ENCODE measurements at places on chromosomes 7 and 10.

DNA sequence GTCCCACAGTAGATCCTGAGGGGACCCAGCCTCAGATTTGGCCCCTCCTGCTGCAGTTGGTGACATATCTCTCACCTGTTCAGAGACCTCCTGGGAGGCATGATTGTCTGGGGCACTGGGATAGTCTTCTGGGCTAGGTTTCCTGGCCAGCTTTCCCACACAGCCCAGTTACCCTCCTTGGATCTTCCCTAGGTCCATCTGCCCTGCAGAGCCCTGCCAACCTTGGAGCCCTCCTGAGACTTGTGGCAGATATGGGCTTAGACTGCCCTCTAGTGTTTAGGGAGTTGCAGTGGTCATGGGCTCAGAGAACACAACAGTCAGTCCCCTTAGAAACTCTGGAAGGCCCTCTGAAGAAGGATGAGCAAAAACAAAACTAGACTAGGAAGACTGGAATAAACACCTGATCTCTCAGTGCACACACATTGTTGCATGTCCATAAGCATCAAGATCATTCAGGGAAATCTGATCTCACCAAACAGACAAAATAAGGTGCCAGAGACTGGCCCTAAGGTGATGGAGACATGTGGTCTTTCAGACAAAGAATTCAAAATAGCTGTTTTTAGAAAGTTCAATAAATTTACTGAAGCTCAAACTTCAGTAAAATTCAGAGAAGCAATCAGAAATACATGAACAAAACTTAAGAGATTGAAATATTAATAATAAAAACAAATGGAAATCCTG is 324.6 kb downstream of the ATRNL1 start:
- peak; percentile 57 for DNase-seq

- DNase-seq: peak; percentile 38
These were observed 57.3 kb upstream of the CAPZA2 start for GRCh38 chr7:116805100-116805544.

- peak; percentile 85 for DNase-seq
These were observed 68.1 kb downstream of the TNS3 start for GRCh38 chr7:47513741-47514241.

GRCh38 chr10:92850185-92850584 is 1.9 kb downstream of the EXOC6 start:
- no peak for DNase-seq

DNA sequence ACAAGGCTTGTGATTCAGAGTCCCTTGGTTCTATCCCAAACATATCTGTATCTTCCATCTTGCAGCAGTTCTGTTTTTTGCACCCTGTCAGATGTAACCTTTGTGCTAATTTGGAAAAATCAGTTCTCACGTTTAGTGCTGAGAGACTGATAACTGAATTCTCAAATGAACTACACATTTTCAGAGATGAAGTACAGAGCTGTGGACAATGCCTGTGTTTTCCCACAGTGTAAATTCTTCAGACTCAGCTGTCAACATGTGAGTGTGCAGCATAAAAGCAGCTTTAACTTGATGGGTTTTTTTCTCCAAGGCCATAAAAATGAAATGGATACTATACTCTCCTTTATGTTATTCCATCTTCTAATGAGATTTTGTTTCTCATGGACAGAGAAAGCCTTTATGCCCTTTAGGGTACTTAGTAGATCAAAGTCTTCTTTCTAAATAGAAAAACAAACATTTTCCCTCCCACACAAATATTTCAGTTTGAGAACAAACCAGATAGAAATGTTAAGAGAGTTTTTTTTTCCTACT is 150.9 kb downstream of the SEMA3A start:
- DNase-seq: peak; percentile 12

- DNase-seq: no peak
These were observed 38.3 kb upstream of the TUBB8 start for GRCh38 chr10:87177-88080.

DNA sequence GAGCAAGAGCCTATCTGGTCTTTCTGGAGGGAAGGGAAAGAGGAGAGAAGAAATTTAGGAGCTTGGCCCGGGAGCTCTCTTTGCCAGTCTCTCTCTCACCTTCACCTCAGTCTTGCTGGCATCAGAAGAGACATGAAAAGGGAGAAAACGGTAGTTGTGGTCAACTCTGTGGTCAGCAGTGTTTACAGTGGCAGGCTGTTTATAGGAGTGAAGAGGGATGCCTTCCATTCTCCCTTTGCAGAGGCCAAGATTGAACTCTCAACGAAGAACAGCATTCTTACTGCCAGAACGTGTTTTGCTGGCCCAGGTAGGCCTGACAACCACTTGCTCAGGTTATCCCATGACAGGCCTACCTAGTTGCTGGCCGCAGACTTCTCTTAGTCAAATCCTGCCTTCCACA is 133.3 kb downstream of the CCDC3 start:
- no peak for DNase-seq

- no peak for DNase-seq
These were observed 102.7 kb downstream of the BICC1 start for GRCh38 chr10:58615237-58615935.

- DNase-seq: no peak
These were observed 27.8 kb downstream of the ABI1 start for GRCh38 chr10:26832960-26833359.

GRCh38 chr7:42227541-42227935 is 9.5 kb downstream of the GLI3 start:
- no peak for DNase-seq

- DNase-seq: peak; percentile 24
These were observed 66.4 kb upstream of the IFRD1 start for GRCh38 chr7:112383671-112384417.

- no peak for DNase-seq
These were observed 9.0 kb downstream of the AGAP3 start for GRCh38 chr7:151095123-151095797.

DNA sequence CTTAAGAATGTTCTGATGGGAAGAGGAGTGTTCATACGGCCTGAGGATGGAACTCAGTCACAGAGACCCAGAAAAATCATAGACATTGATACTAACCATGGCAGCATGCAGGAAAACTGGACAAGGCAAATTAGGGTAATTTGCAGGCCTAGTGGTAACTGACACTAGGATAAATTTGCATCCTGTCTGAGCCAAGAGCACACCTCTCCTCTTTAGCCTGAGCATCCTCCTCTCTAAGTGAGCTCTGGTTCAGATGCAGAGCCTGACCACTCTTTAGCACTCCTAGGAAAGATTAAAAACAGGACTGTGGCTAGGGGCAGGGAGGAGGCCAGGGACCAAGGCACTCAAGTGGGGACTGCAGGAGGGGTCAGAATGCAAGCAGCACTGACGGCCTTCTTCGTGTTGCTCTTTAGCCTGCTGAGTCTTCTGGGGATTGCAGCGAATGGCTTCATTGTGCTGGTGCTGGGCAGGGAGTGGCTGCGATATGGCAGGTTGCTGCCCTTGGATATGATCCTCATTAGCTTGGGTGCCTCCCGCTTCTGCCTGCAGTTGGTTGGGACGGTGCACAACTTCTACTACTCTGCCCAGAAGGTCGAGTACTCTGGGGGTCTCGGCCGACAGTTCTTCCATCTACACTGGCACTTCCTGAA is at the start of gene TAS2R41:
TAS2R41 (plus strand) TSS at position 373 of the 650 bp plus-strand sequence; CDS start at position 373, 0 bp downstream.
- no peak for DNase-seq

DNA sequence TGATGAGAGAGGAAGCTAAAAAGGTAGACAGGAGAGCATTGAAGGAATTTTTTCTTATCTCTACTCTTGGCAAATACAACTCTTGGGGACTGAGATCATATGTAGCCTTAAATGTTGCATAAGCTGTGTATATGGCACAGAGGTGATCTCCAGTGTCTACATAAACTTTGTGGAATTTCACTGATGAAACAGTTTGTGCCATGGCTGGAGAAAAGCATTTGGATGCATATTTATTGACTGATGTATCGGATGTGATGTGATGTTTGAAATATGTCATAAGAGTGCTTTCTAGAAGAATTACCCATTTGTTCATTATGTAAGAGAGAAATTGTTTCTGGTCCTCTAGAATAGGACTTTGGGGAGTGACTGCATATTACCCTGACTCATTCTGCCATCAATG is 244.9 kb upstream of the LRRTM3 start:
- DNase-seq: peak; percentile 75

GRCh38 chr7:25171071-25171470 is 46.0 kb upstream of the CYCS start:
- no peak for DNase-seq

DNA sequence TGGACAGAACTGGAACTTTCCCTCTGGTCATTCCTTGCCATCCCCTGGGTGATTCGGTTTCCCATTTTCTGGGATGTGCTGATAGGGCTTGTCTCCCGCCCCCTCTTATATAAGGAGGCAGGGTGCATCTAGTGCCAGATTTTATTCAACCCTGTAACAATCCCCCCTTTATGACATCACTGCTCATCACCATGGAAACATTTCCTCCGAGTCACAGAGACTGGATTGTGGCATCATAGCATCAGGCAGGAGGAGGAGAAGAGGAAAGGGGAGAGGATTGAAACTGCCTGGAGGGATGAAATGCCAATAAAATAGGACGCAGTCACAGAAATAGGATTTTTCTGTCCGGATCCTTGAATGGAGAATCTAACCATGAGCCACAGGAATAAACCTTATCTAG is 25.0 kb downstream of the SORCS3 start:
- DNase-seq: no peak

GRCh38 chr10:103598654-103599115 is 105.2 kb downstream of the NEURL1 start:
- DNase-seq: peak; percentile 80

DNA sequence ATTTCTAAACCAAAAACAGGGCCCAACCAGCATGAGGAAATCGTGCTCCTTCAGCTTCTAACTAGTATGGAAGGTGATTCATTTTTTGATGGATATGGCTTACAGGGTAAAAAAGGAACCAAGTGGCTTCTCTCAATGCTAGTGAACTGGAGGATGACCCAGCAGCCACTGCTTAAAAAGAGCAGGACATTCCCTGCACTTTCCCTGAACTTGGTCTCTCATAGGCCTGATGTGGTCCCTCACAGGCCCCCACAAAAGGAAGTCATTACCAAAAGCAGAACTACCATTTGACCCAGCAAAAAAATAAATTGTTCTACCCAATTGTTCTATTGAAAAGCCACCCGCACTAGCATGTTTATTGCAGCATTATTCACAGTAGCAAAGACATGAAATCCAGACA is 188.8 kb downstream of the CALN1 start:
- no peak for DNase-seq

DNA sequence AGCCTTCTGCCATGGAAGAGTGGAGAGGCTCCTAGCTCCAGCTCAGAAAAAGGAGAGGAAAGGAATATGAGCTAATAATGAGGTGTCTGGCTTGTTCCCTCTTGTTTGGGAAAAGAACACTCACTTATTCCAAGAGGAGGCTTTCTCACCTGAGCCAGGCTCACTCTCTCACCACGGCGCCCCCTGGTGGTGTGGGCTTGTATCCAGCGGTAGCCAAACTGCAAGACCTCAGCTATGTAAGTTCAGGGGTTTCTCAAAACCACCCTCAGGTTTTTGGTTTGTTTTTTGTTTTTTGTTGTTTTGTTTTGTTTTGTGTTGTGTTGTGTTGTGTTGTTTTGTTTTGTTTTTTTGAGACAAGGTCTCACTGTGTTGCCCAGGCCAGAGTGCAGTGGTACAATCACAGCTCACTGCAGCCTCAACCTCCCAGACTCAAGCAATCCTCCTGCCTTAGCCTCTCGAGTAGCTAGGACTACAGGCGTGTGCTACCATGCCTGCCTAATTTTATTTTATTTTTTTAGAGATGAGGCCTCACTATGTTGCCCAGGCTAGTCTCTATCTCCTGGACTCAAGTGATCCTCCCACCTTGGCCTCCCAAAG is 124.0 kb downstream of the TMEM130 start:
- DNase-seq: peak; percentile 37

- DNase-seq: no peak
These were observed 120.3 kb downstream of the GATA3 start for GRCh38 chr10:8174762-8175161.

DNA sequence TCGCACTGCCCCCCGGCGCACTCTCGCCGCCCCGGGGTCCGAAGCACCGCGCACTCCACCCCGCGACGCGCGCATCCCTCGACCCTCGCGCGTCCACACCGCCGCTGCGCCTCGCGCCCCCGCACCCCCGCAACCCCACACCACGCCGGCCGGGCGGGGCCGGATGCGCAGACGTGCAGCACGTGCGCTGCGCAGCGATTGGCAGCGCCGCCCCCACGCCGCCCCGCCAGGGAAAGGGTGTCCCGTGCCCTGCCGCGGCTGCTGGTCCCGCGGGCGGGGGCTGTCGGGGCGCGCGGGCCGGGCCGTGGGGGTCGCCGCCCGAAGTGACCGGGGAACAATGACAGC is 53.7 kb upstream of the KDM7A start:
- DNase-seq: peak; percentile 48

GRCh38 chr10:99858849-99859248 is 76.4 kb downstream of the ABCC2 start:
- no peak for DNase-seq

- peak; percentile 92 for DNase-seq
These were observed 430.8 kb downstream of the PLXNA4 start for GRCh38 chr7:132145466-132145865.

DNA sequence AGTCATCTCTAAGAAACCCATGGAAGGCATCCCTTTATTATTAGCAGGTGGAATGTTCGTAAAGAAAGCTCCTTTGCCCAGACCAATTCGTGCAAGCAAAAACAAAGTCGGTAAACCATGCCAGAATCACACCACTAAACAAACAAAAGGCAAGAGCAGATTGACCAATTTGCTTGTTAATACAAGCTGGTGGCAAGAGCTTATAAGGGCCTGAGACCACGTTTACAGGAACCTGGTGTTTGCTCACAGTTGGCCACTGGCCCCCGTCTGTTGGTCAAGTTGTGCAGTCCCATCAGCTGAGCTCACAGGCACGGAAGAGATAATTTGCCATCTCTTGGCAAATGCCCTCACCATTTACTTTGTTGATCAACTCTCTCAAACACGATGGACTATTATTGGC is 342.2 kb upstream of the MKI67 start:
- DNase-seq: no peak

DNA sequence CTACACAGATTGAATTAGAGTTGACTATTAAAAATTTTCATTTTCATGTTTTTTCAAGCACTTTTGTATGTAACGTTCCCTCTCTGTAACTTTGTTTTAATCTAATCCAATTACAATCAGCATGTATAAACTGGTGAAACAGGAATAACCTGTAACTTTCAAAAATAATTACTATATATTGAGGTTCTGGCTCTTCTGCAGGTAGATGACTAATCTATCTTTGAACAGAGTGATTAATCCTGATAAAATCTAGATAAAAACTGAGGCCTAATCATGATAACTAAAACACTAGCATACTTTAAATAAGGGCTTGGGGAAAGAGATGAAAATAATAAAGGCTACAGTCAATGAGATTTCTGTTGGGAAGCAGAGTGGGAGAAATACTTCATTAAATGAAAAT is 101.6 kb upstream of the KCND2 start:
- DNase-seq: no peak
